ENCODE measurements at places on chromosomes 7 and 10. TPM values are rescaled to one million over a fixed set of nuclear protein-coding genes. Genes with fewer than 3 reads are reported as not detected.

The SH2D4B gene
- total RNA-seq: 0.09 TPM

GRCh38 chr10:114704679-114705078, 46.6 kb upstream of the ABLIM1 start:
- no peak overlapping the region for H3K27ac ChIP-seq
- no peak overlapping the region for H3K4me3 ChIP-seq
- H3K27me3 ChIP-seq: peaks cover 8% of the 10 kb centered on the region

DNA sequence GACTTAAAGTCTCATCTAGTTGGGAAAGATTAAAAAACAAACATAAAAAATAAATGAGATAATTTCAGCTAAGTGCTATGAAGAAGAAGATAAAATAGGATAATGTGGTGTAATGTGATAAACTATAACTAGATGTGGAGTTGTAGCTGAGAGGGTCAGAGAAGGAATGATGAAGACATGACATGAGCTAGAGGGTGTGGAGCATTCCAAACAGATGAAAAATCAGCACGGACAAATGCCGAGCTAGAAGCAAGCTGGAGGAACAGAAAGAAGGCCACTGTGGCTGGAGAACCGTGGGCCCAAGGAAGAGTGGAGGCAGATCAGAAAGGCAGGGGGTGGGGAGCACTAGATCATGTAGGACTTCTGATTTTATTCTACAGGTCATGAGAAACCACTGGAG, 70.6 kb downstream of the CDK6 start:
- no peaks in the 10 kb centered on the region for H3K27me3 ChIP-seq
- H3K4me3 ChIP-seq: no peak overlapping the region
- peak overlapping the region; percentile 9 for H3K27ac ChIP-seq
- H3K4me1 ChIP-seq: peaks cover 61% of the 10 kb centered on the region
- DNase-seq: no peak

DNA sequence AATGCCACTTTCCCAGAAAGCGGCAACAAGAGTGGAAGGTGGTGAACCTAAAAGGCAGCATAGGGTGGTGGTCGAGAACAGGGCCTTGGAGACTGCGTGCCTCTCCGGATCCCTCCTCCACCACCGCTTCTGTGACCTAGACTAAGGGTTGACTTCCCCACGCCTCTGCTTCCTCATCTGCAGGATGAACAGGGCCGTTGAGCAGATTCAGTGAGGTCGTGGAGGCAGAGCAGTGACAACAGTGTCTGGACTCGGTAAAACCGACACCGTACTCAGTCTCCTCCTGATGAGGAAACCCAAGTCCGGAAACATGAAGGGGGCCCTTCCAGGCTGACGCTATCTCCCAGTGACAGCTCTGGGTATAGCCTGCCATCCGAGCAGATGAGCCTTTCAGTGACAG, 162.6 kb downstream of the CELF2 start:
- peaks cover 25% of the 10 kb centered on the region for H3K4me1 ChIP-seq
- no peaks in the 10 kb centered on the region for H3K27me3 ChIP-seq
- peak overlapping the region; percentile 51 for H3K27ac ChIP-seq
- no peak for DNase-seq
- peaks cover 40% of the 10 kb centered on the region for H3K36me3 ChIP-seq

The KCND2 gene
- 0.59 TPM for total RNA-seq

The GPR85 gene
- total RNA-seq: 1.6 TPM

The ARPC1A gene
- total RNA-seq: 216 TPM
